ENCODE measurements at places on chromosomes 16 and 17.

DNA sequence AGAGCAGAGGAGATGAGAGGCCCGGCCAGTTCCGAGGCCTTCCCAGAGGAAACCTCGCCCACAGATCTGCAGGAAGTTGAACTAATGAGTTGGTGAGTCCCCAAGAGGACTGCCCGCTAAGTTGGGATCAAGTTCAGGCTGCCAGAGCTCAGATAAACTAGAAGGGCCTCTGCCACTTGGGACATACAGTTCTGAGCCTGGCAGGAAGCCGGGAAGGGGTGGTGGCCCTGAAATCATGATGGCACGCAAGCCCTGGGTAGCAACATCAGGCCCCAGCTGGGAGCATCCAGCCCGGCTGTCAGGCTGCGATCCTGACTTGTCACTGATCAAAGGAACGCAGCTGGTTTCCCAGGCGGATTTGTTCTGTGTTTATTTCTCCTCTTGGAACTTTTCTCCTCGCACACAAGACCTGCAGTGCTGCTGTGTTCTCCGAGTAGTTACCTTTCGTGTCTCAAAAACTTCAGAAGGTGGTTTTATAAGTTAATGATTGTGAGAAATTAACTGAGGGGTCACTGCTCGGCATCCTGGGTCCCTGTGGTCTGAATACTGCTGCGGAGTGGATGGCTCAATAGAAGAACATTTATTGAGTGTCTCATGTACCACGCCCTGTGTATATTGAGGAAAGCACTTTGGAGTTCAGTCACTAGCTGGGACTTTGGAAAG, 8.0 kb upstream of the WFDC1 start:
- no peaks in the 10 kb centered on the region for H3K4me1 ChIP-seq
- peaks cover 6% of the 10 kb centered on the region for H3K27me3 ChIP-seq
- no peak overlapping the region for H3K27ac ChIP-seq
- DNase-seq, result no peak
- no peak overlapping the region for H3K4me3 ChIP-seq
- no peaks in the 10 kb centered on the region for H3K36me3 ChIP-seq

DNA sequence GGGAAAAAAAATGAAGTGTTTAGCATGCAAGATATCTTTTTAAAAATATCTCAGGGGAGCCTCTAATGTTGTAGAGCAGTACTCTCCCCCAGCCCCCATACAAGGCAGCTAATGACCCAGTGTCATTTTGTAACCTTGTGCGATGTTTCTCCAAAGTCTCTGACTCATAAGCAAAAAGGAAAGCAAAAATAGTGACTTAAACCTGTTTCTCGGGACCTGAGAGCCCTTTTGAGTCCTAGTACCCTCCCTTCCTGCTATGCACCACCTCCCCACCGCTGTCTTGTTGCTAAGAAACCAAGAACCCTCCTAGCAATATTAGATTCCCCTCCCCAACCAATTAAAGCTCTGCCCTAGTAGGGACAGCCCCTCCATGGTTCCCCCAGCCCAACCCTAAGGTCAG, 2.8 kb downstream of the MYCBPAP start:
- H3K4me3 ChIP-seq, result no peak overlapping the region
- no peak for DNase-seq
- H3K27ac ChIP-seq, result no peak overlapping the region

DNA sequence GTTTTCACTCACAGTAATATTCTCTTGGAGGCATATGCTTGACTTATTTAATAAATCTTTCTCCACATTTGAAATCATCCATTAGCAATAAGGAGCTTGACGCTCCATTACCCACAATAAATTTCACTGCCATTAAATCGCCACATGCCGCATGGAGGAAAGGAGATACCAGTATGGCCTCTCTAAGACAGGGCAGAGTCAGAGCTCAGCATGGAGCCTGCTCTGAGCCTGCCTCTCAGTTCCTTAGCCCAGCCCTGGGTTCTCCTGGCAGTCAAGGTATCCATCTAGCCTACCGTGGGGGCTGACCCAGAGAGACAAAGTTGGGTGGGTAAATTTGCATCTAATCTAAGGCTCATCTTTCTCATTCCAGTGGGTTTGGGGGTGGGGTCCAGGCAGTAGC, 80.3 kb upstream of the CES5A start:
- H3K4me1 ChIP-seq, result no peaks in the 10 kb centered on the region
- DNase-seq, result no peak
- peaks cover 18% of the 10 kb centered on the region for H3K27me3 ChIP-seq

GRCh38 chr16:84088695-84089395, 27.9 kb downstream of the MBTPS1 start:
- peak; percentile 86 for DNase-seq
- peaks cover 95% of the 10 kb centered on the region for H3K4me1 ChIP-seq
- no peak overlapping the region for H3K4me3 ChIP-seq
- H3K36me3 ChIP-seq, result peaks cover 77% of the 10 kb centered on the region

DNA sequence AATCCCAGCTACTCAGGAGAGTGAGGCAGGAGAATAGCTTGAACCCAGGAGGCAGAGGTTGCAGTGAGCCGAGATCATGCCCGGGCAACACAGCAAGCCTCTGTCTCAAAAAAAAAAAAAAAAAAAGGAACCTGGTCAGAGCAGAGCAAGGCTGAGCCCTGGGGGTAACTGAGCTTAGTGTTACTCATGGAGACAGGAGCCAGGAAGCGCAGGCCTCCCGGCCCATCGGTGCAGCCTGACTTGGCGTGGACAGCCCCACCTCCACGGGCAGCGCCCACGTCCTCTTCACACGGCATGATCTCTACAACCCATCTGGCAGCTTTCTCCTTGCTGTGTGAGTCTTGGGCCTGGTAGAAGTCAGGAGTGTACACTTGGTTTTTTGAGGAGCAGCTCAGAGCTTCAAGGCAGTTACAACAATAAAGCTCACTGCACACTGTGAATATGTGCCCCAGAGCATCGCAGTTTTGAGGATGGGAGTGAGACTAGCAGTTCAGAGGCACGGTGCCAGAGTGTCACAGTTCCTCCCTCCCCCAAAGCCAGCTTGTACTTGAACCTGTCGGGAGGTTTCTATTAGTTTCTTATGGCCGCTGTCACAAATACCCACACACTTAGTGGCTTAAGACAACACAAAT, 129.9 kb downstream of the RAP1GAP2 start:
- no peaks in the 10 kb centered on the region for H3K4me1 ChIP-seq
- no peaks in the 10 kb centered on the region for H3K36me3 ChIP-seq
- no peaks in the 10 kb centered on the region for H3K27me3 ChIP-seq
- no peak overlapping the region for H3K4me3 ChIP-seq
- H3K27ac ChIP-seq, result no peak overlapping the region

GRCh38 chr17:82457929-82458178, 687 bp upstream of the NARF start:
- no peaks in the 10 kb centered on the region for H3K27me3 ChIP-seq
- H3K4me1 ChIP-seq, result peaks cover 36% of the 10 kb centered on the region
- peaks cover 35% of the 10 kb centered on the region for H3K36me3 ChIP-seq

DNA sequence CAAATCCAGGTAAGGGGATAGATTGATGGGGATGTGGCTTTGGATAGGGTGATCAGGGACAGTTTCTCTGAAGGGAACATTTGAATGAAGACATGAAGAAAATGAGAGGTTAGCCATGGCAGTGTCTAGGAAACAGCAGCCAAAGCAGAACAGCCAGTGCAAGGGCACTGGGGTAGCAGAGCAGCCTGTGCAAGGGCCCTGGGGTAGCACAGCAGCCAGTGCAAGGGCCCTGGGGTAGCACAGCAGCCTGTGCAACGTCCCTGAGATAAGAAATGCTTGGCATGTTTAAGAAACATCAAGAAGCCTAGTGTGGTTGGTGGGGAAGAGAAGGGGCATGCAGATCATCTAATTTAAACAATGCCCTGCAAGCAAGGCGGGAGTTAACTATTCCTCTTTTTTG, 128.5 kb downstream of the IRX5 start:
- no peaks in the 10 kb centered on the region for H3K36me3 ChIP-seq
- H3K27me3 ChIP-seq, result peaks cover 4% of the 10 kb centered on the region
- H3K4me1 ChIP-seq, result no peaks in the 10 kb centered on the region
- no peak overlapping the region for H3K27ac ChIP-seq

DNA sequence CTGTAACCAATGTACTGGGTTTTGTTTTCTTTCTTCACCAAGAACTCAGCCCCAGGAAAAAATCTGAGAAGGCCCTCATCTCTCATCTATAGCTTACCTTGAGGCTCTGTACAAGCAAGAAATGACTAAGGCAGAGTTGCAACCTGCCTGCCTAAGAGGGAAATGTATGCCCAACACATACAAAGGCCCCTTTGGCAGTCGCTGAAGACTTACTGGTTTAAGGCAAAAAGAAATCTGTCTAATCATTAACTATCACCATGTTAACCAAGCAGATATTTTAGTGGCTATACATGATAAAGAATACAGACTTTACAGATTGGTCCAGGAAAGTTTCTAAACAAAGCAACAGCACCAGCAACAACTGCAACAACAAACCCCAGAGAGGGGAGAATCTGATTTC, 14.2 kb downstream of the ZNF624 start:
- H3K4me1 ChIP-seq, result no peaks in the 10 kb centered on the region
- H3K36me3 ChIP-seq, result peaks cover 16% of the 10 kb centered on the region
- no peak for DNase-seq
- H3K4me3 ChIP-seq, result no peak overlapping the region

DNA sequence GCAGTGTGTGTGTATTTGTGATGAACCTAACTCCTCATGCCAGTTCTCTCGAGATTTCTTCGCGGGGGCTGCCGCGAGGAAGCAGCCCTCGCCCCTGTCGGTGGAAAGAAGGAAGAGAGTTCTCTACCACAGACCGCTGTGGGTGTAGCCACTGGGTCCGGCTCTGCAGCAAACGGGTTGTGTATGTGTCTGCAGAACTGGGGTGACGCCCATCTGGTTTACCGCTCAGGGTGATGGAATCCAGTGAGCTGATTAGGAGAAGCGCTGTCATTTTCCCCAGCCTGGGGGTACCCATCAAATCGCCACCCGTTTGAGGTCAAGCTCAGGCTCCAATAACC, 7.7 kb downstream of the CORO6 start:
- H3K36me3 ChIP-seq, result peaks cover 4% of the 10 kb centered on the region
- H3K27ac ChIP-seq, result no peak overlapping the region
- H3K27me3 ChIP-seq, result peaks cover 12% of the 10 kb centered on the region
- H3K4me1 ChIP-seq, result peaks cover 34% of the 10 kb centered on the region

- no peak overlapping the region for H3K4me3 ChIP-seq
- no peaks in the 10 kb centered on the region for H3K27me3 ChIP-seq
- no peak overlapping the region for H3K27ac ChIP-seq
- H3K4me1 ChIP-seq, result no peaks in the 10 kb centered on the region
- peaks cover 24% of the 10 kb centered on the region for H3K36me3 ChIP-seq
Observed at GRCh38 chr17:66654764-66655163, 180.2 kb upstream of the CACNG5 start.

GRCh38 chr16:85668676-85669424, 19.9 kb downstream of the GINS2 start:
- no peaks in the 10 kb centered on the region for H3K4me1 ChIP-seq
- DNase-seq, result no peak
- H3K36me3 ChIP-seq, result peaks cover 98% of the 10 kb centered on the region
- no peak overlapping the region for H3K27ac ChIP-seq

DNA sequence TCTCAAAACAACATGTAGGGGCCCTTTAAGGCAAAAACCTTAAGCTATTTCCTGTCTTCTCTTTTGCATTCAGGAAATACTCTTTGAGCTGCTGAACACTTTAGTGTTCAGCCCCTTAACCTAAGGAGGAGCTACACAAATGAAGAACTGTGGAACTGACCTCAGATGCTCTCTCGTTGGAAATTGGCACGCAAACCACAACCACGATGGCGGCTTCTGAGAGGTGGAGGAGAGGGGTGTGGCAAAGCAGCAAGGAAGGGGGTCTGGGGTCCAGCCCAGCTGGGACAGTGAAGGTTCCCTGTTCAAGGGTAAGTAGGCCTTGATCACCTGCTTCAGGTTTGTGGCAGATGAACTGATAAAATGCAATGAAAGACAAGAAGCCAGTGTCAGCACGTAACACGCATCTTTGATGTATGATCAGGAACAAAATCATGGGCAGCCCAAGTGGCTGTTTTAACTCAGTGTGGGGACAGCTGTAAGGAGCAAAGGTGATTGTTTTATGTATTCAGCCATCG, 291.6 kb upstream of the TNRC6C start:
- H3K27me3 ChIP-seq, result no peaks in the 10 kb centered on the region
- DNase-seq, result peak; percentile 86
- peak overlapping the region; percentile 92 for H3K27ac ChIP-seq
- peaks cover 34% of the 10 kb centered on the region for H3K4me1 ChIP-seq
- no peaks in the 10 kb centered on the region for H3K36me3 ChIP-seq
- peak overlapping the region; percentile 55 for H3K4me3 ChIP-seq

- no peaks in the 10 kb centered on the region for H3K4me1 ChIP-seq
- H3K27ac ChIP-seq, result no peak overlapping the region
- no peaks in the 10 kb centered on the region for H3K27me3 ChIP-seq
Observed at GRCh38 chr17:39122991-39123390, 28.4 kb downstream of the PLXDC1 start.

GRCh38 chr16:31143694-31144148, 6.1 kb downstream of the PRSS36 start:
- no peaks in the 10 kb centered on the region for H3K27me3 ChIP-seq
- peaks cover 18% of the 10 kb centered on the region for H3K4me1 ChIP-seq
- H3K4me3 ChIP-seq, result no peak overlapping the region
- no peak for DNase-seq

- H3K4me3 ChIP-seq, result no peak overlapping the region
- DNase-seq, result no peak
- peaks cover 13% of the 10 kb centered on the region for H3K27me3 ChIP-seq
- no peak overlapping the region for H3K27ac ChIP-seq
- H3K36me3 ChIP-seq, result no peaks in the 10 kb centered on the region
Observed at GRCh38 chr17:19781488-19782458, 33.7 kb upstream of the ALDH3A1 start.

DNA sequence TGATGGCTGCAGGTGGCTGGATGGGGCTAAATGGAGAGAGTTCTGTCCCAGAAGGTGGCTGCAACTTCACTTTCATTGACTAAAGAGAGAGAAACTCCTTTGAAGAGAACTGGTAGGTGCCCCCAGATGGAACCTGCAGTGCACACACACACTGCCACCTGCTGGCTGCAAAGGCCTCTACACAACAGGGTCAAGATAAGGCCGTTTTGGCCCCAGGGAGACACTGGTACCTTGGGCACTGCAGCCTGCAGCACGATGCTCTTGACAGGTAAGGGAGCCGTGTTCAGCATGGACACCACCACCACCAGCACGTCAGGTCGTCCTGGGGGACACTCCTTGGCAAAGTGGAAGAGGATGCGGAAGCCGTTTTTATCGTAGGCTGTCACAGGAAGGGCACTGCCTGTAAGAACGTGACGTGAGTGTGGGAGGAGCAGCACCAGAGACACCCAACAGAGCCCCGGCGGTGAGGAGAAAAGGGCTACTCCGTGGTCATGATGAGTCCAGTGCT, 22.7 kb downstream of the GGA3 start:
- peaks cover 96% of the 10 kb centered on the region for H3K36me3 ChIP-seq
- no peak overlapping the region for H3K27ac ChIP-seq
- no peaks in the 10 kb centered on the region for H3K27me3 ChIP-seq
- H3K4me1 ChIP-seq, result no peaks in the 10 kb centered on the region

Data from DND-41 (cell line).